ENCODE measurements at places on chromosomes 5 and 9. TPM values are rescaled to one million over a fixed set of nuclear protein-coding genes. Genes with fewer than 3 reads are reported as not detected.
A peak's percentile ranks its signal among the peaks of the same experiment; 100 is the strongest.

DNA sequence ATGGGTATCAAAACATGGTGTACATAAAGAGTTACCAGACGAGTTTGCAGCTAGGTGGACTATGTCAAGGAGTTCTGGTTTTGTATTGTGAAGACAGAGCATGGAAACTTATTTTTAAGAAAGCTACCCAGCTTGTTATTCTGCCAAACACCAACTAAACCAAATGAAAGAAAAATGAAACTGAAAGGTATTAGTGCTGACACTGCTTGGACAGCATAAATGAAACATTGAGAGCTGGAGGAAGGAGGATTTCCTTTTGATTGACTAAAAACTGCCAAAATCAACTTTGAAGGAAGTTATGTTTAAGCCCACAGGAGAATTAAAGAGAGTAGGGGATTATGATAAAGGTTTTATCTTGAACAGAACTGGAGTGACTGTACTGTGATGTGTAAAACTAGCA is 766.2 kb downstream of the PTPRD start:
- DNase-seq: no peak

Gene EGFLAM
- 53.0 TPM for total RNA-seq

- DNase-seq: no peak
Measured at GRCh38 chr5:80124121-80124918, 89.2 kb downstream of the THBS4 start.

DNA sequence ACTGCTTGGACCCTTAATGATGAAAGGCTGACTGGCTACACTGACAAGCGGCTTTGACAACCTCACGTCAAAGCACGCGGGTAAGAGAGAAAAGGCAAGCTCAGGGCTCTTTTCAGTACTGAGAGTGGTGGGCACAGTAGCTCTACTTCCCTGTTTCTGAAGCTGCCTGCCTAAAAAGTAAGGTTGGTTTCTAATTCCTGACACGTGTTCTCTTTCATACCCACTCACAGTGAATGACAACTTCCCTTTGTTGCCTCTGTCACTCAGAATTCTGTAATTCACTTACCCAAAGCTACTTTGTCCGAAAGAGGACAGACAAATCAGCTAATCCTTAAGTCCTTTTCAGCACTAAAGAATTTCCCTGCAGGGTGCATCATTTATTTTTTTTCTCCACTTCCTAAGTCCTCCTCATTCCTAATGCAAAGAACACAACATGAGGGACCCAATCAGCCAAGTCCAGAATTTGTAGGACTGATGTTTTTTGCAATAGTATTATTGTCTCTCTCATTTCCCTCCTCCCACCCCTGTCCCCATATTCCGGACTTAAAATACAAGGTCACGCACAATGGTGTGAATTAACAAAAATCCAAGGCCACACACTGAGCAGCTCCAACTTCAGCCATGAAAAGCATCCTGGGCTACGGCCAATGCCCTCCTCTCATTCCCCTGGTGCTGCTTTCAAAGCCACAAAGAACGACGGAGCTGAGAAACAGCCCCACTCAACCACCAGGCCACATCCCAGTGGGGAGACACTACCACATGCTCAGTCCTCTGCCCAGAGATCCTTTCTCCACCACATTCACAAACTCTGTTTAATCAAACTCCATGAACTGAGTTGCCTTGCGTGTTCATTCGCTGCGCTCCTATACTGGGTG is 221.0 kb downstream of the TSSK1B start:
- no peak for DNase-seq

Gene SPINK1
- not detected for total RNA-seq

DNA sequence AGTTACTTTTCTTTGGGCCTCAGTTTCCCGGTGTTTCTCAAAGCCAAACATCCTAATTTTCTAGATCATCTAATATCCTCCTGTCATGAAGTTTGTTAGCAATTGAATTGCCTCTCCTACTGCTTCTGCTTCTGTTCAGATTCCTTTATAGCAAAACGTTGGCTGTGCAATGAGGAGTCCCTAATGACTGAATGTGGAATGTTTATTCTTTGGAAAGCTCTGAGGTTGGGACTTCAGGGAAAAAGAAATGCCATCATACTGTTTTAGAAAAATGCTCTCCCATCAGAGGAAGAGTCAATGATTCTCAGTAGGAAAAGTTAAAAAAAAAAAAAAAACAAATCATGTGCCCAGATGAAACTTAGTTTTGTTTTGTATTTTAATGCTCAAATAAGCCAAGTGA is 268.7 kb upstream of the PAPPA start:
- DNase-seq: no peak

DNA sequence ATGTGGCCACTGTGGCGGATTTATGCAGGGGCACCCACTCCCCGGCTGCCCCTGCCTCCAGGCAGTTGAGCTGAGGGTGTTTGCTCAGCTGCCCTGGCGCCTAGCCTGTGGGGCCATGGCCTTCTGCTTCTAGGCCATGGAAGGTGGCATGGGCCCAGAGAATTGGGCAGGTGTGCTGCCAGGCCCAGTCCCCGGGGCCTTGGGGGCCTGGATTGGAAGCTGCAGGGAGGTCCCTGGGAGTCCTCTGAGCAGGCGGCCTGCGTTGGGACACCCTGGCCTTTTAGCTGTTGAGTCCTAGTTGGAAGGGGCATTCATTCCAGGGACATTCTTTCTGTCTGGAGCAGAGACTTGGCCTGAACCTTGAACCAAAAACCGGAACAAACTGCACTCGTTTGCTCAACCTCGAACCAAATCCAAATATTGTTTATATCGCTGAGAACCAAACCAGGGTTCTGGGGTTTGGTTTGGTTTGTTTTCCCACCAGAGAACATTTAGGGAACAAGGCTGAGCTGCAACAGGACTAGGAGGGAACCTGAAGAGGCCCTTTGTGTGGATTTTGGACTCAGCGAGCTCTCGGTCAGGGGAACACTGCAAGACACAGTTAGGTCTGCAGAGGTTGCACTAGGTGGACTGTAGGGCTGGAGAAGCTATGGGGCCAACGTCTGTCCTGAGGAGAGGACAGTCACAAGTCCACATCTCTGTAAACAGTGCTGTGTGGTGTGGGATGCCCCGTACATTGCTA is 116.8 kb downstream of the BOD1 start:
- no peak for DNase-seq

- DNase-seq: no peak
Measured at GRCh38 chr9:125580701-125581286, 126.2 kb downstream of the MAPKAP1 start.

- no peak for DNase-seq
Measured at GRCh38 chr9:108812396-108813025, 43.3 kb downstream of the ACTL7B start.

Gene NSG2
- total RNA-seq: 0.10 TPM

Gene RNF208
- total RNA-seq: 0.40 TPM

DNA sequence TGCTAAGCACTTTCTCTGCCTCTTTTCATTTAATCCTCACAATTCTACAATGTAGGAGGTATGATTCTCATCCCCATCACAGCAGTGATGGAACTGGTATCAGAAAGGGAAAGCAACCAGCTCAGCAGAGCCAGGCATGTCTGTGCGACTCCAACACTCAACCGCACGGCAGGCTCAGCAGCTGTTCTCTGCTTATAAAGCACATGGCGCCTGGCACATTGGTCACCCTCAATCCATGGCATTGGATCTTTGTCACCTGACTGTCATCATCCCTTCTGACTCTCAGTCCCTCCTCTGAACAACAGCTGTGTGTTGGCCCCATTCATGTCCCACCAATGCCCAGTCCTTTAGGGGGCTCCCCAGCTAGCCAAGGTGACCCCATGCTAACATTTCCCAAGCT is 45.1 kb upstream of the HAND1 start:
- no peak for DNase-seq

Gene CAST
- total RNA-seq: 295 TPM

GRCh38 chr5:162209005-162209605 is 141.5 kb downstream of the GABRG2 start:
- peak; percentile 22 for DNase-seq

GRCh38 chr9:35996358-35996970 is 38.5 kb upstream of the OR2S2 start:
- no peak for DNase-seq

DNA sequence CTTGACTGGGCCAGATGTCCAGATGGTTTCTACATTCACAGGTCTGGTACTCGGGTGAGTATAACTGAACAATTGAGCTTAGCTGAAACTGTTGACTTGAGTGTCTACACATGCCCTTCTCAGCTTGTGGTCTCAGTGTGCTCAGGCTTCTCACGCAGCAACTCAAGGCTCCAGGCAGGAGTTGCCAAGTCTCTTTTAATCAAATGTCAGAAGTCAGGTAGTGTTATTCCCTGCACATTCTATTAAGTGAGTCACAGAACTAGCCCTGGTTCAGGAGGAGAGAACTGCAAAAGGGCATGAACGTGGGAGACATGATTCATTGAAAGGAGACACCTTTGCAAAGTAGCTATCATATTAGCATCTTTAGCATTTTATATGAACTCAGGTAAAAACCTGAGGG is 199.3 kb upstream of the ACTBL2 start:
- DNase-seq: no peak

DNA sequence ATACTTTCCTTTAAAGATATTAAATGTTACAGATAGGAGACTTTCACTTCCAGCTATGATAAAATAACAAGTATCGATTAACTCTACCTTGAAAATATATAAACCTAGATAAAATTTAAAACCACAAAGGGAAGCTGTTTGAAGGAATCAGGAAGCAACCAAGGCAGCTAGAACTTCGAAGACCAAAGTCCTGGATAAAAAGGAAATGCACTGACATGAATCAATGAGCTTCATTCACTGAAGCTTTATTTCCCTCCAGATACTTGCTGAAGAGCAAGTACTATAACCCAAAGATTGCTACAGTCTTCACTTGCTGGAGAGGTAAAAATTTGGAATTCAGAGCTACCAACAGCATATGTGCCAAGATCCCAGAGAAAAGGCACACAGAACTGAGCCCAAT is 144.1 kb downstream of the PIK3R1 start:
- DNase-seq: no peak

DNA sequence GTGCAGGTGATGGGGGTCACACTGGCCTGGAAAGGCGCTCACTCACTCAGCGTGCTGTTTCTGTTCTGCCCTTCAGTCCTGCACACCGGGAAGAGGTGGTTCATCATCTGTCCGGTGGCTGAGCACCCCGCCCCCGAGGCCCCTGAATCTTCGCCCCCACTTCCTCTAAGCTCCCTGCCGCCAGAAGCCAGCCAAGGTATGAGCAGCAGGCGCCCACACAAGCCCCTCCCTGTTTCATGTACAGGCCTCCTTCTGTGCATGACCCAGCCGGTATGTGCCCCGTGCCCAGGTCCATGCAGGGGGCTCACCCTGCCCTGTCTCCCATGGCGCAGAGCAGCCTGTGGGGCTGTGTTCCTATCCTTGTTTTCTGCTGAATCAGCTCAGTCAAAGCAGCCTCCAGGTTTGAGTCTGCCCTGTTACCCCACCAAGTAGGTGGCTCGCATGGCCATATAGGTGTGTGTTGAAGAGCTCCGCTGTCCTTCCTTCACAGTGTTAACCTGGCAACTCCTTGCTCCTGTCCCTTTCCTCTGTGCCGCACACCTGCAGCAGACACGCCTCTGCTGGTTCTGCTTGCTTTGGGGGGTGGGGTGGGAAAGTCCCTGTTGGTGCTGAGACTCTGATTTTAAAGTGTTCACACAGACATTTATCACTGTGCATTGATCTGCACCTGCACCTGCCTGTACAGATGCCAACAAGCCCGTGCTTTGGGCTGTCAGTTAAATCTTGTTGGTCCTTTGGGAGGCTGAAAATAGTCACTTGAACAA is 84.8 kb downstream of the WNK2 start:
- no peak for DNase-seq

GRCh38 chr5:80654054-80654390 is 430 bp upstream of the MSH3 start:
- no peak for DNase-seq

DNA sequence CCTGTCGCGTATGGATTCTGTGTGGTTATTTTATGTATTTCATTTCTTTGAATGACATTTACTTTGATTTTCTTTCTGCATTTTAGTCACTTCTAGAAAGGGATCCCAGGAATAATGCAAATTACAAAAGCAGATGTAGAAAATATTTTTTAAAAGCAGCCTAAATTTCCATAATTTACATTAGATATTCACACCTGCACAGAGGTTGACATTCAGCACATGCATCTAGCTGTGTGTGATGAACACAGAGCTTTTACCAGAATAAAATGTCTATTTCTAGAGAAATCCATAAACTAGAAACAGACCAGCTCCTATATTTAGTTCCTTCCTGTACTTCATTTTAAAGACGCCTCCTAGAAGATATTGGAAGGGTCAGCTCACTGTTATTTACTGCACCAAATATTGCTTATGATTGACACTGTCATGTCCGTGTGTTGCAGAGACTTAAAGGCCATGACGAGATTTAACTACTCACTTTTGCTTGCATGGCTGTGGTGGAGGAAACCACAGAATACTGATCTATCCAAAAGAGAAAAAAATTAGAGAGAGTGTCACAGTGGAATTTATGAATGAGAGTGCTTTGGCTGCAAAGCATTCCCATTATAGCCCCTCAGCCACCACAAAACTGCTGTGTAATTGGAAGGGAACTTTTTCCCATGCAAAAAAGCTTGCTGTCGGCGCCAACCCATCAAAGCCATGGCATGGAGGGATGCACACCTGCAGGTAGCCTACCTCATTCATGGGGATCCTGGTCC is 58.1 kb downstream of the EBF1 start:
- DNase-seq: no peak

GRCh38 chr5:14486996-14487896 is 94.3 kb upstream of the OTULINL start:
- no peak for DNase-seq

GRCh38 chr9:137387114-137387890 is 35.7 kb downstream of the EXD3 start:
- DNase-seq: no peak

Gene C5orf58
- not detected for total RNA-seq

DNA sequence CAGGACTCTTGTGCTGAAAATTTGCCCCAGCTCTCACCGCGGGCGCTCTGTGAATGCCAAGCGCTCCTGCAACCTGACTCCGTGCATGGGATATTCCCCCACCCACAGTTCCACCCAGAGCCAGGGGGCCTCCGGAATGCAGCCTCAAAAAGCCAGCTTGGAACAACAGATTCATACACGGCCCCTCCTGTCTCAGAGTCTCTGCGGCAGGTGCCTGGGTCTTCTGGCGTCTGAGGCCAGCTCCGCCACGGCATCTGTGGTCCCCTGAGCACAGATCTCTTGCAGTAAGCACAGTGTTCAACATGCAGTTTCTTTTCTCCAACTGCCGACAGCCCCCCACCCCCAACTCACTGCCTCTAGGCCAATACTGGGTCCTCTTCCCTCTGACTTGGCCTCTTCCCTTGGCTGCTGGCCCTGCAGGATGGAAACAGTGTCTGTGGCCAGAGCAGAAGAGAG is 355.7 kb upstream of the IRX2 start:
- DNase-seq: no peak

DNA sequence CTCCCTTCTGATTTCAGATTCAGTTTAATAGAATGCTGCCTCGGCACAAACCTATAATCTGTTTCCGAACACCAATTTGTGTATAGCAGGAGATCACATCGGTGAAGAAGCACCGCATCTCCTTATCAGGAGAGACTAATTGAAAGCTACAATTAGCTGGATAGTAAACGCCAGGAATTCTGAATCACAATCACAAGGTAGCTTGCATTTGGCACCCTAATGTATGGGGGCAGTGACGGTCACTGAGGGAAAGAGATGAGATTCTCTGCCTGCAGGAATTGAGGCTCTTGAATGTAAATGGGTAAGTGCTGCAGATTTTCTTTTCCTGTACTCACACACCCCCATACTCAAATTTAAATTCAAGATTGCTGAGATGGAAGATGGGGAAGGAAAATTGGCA is 373.6 kb upstream of the ZNF608 start:
- DNase-seq: no peak
